ENCODE measurements at places on chromosomes 1 and 21.
A peak's percentile ranks its signal among the peaks of the same experiment; 100 is the strongest.

DNA sequence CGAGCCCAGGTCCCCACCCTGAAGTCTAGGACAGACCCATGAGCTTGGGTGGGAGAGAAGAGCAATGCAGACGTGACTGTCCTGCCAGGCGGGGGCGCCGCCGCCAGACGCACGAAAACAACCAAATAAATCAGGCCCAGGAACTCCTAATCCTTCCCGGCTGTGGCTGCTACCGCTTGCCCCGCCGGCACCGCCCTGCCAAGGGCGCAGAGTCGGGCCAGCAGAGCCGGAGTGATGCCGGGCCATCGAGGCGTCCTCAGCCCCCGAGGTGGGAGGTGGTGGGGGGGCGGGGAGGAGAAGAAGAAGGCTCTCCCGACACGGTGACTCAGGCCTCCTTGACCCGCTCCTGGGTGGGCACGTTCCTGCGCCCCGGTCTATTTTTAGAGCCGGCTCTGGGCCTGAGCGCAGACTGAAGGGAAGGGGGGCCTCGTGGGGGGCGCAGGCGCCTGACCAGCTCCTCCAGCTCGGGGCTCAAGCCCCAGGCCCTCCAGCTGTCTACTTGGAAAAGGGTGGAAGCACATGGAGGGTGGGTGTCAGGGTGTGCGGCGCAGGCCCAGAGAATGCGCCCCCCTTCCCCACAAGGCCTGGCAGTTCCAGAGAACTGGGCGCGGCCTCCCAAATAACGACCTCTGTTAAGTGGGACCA, 10.7 kb upstream of the COL16A1 start:
- DNase-seq: peak; percentile 74

DNA sequence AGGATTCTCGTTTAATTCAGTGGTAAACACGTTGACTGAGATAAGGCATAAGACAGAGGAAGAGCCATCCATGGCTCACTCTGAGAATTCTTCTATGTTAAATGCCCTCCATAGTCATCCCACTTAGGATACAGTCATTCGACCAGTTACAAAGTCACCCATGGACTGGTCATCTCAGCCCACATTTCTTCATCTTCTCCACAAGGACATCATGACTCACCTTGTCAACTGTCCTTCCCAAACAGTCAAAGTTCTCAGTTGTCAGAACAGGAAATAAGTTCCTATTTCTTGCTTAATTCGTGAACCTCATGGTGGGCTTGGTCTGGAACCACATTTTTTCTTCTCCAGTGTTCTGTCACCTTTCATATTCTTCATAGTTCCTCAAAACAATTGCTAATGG, 133.2 kb downstream of the TGFB2 start:
- DNase-seq: no peak

DNA sequence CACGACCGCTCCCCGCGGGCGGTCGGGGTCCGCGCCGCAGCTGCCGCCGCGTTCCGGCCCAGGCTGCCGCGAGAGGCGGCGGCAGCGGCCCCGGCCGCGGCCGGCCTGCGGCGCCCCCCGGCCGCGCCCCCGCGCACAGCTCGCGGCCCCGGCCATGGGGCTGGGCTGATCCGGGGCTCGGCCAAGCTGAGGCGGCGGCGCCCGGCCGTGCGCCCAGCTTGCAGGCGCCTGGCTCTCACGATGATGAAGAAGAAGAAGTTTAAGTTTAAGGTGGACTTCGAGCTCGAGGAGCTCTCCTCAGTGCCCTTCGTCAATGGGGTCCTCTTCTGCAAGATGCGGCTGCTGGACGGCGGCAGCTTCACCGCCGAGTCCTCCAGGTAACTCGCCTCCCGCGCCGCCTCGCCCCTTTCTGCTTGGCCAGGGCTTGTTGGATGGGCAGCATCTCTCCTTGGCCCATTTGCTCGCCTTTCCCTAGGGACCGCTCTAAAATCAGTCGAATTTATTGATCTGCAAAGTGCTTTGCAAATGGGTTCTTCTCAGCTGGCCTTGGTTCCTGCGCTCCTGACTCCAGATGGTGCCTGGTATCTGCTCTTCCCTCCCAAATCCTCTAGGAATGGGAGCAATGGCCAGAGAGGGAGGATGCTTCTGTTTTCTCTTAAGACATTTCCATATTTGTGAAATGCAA, 431 bp downstream of the EEIG2 start:
- peak; percentile 11 for DNase-seq

DNA sequence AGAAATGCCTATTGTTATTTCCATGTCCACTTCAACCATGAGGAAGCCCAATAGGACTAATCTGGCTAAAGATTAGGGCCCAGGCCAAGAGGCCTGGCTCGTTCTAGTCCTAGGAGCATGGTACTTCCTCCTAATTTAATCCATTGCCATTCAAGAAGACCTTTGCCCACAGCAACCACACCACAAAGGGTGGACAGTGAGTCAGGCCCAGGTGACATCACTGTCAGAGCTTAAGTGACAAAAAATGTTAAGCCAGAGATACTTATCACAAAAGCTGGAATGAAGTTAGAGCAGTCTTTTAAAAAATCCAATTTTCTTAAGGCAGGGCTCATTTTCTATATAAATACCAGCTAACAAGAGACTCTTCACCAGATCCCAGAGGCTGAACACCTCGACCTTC, at the start of gene SPRR3:
TSS of gene SPRR3 (plus strand) at position 368 of the 400 bp plus-strand sequence. CDS start 1,272 bp downstream, outside the sequence.
- DNase-seq: no peak

DNA sequence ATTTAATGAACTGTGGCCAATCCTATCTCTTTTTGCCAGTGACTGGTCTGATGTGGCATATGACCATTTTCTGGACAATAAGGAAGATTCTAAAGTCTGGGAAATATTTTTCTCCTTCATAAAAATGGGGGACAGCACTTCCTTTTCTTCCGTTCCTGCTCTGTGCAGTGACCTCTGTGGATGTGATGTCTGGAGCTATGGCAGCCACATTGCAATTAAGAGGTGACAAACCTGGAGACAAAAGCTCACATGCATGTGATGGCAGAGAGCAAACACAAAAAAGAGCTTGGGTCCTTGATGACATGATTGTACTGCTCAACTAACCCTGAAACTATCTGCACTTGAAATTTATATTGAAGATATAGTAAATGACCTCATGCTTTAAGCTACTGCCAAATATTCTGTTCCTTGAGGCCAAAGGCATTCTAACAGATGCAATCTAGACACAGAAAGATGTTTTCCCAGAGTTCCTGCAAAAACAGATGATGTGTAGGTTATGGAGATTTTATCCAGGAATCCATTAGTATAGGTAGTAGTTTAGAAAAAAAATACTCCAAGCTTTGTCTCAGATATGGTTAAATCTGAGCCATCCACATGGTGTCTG, 2.2 kb upstream of the MAGI3 start:
- DNase-seq: no peak

DNA sequence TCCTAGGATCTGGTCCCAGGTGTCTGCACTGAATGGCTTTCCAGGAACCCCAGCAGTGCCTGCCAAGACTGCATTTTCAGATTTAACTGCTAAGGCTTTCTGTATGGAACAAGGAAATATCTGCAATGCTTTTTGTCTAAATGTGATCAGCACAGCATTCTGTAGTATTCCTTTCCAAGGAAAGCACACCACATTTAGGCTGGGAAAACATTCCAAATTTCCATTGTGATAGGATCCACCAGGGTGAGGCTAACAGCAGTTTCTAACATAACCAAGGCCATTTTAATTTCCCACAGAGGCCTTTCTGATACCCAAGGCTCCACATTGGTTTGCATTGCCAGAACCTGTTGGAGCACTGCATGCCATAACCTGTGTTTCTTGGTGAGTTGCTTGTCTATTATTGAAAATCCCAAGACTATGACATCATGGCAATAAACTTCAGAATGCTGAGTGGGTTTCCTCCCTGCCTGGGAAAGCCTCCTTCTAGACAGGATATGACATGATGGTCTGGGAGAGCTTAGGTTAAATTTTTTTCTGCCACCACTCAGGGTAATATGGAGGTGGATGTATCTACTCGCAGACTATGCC, 23.3 kb upstream of the PTGFRN start:
- DNase-seq: no peak
